Aorta (tissue), 5 donors: ENCODE measurements at places on chromosomes 13 and 19.

DNA sequence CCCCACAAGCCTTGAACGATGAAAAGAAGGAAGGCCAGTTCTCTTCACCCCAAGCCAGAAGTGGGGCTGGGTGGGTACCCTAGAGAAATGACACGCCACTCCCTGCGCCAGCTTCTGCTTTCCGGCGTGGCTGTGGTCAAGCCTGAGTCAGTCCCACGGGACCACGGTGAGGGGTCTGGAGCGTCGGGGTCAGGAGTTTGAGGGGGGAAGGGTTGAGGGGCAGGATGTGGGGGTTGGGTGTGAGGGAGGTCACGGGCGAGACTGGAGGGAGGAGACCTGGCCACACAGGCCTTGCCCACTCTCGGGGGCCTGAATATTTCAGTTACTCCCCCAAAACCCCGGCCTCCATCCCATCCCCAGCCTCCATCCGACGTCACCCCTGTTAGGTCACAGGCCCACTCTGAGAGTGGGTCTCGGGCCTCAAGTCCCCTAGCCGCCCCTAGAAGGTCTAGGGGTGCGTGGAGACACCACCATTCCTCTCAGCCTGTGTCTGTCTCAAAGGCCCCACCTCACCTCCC is 500 bp upstream of the IFI30 start:
- DNase-seq: peak; percentile 87

DNA sequence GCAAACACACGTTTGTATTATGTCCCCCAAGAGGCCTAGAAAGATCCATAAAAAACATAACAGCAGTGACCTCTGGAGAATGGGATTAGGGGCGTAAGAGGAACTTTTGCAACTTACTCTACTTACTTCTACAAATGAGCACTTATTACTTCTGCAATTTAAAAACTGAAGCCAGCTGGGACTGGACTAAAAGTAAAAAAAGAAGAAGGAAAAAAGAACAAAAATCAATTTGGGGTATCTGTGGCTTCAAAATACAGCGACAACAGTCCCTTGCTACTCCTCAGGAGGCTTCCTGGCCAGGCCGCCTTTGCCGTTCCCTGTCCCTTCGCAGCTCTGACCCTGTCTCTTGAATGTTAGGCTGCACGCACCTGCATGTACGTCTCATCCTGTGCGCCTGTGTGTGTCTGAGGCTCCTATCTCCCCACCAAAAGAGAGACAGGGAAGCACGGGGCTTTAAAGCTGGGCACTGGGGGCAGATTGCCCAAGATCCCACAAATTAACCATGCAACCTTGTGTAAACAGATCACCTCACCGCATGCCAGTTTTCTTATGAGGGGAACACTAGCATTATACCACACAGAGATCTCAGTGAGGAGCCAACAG is 12.1 kb upstream of the FKRP start:
- DNase-seq: no peak

GRCh38 chr19:42277821-42278451 is 8.9 kb downstream of the CIC start:
- no peak for DNase-seq

GRCh38 chr19:38862321-38863059 is 12.7 kb upstream of the HNRNPL start:
- DNase-seq: no peak

GRCh38 chr19:54162241-54162805 is 2.8 kb upstream of the LENG1 start:
- DNase-seq: peak; percentile 89

GRCh38 chr13:99656092-99656745 is 154.9 kb downstream of the TM9SF2 start:
- DNase-seq: peak; percentile 83

GRCh38 chr13:20451397-20451796 is 74.3 kb downstream of the CRYL1 start:
- no peak for DNase-seq

DNA sequence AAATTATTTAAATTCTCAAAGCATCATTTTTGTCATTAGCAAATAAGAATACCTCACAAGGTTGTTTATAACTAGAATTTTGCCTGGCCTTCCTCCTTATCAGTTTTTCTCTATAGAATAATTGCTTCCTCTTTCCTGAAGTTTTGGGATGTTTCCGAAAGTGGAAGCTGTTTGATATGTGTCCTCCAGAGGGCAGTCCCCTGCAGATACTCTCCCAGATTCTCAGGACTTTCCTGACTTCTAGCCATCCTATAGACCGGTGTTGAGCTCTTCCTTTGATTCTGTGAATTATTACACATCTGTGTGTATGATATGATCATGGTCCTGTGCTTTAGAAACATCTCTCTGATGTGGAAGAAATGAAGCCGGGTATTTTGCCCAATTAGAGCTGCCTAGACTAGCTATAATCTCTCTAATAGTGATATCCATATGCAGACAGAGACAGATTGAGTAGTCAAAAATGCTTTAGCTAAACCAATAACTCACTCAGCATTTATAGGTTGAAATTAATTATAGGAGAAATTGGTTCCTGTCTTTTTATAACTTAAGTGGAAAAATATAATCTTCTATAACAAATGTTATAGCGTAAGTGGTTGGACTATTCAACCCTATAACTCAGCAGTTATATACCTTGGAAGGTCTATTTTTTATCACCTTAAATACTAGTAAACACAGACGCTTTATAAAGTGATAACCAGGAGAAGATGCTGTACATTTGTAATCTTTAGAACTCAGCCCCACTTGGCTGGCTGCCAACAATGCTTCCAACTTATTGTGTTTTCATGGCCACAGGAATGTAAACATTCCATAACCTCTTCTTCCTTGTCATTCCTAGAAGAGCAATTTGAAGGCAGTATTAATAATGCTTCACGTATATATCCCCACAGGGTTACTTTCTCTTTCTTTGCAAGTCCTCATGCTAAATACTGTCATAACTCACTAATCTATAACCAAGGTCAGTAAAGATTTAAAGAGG is 201.0 kb upstream of the RXFP2 start:
- DNase-seq: no peak

DNA sequence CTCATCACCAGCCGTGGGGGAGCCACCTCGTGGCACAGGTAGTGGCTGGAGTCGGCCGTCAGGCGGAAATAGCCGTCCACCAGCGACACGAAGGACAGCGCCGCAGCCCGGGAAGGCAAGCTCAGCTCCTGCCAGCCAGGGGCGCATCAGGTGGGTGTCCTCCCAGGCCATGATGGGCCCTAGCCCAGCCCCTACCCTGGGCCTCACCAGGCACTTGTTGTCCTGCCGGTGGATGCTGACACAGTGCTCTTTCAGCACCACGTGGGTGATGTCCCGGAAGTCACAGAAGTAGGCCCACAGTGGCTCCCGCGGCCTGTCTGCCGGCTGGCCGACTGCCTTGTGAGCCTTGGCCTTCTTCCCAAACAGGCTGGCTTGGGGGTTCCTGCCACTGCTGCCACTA is 15.7 kb downstream of the TYK2 start:
- no peak for DNase-seq

DNA sequence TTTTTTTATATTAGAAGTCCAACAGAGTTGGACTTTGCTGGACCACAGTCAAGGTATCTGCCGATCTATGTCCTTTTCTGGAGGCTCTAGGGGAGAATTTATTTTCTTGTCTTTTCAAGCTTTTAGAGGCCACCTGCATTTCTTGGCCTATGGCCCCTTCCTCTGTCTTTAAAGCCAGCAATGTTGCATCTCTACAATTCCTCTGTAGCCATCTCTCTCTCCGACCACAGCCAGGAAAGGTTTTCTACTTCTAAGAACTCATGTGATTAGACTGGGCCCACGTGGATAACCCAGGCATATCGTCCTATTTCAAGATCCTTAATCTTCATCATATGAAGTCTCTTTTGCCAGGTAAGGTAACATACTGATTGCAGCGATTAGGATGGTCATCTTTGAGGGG is 43.5 kb upstream of the RGCC start:
- DNase-seq: no peak

- no peak for DNase-seq
Observed at GRCh38 chr13:102928941-102929675, 83.3 kb downstream of the ERCC5 start.

GRCh38 chr19:10471909-10472308 is 31.2 kb downstream of the KEAP1 start:
- no peak for DNase-seq

- DNase-seq: no peak
Observed at GRCh38 chr13:48579165-48579918, 46.5 kb upstream of the RCBTB2 start.

- DNase-seq: no peak
Observed at GRCh38 chr19:3025549-3025886, 3.6 kb downstream of the TLE2 start.

DNA sequence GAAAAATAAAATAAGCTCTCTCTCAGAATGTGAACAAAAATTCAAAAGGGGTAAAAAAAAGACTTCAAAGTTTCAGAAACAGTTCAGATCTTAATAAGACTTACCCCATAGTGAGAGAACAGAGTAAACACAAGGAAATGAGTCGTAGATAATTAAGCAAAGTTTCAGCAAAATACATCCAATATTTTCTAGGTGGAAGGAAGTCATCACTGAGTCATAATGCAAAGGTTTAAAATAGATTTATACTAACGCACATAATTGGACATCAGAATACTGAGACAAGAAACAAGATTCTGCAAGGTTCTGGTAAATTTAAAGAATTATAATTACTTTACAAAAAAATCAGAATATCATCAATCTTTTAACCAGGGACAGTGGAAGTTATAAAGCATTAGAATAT is 1370.7 kb upstream of the ATXN8OS start:
- DNase-seq: no peak

DNA sequence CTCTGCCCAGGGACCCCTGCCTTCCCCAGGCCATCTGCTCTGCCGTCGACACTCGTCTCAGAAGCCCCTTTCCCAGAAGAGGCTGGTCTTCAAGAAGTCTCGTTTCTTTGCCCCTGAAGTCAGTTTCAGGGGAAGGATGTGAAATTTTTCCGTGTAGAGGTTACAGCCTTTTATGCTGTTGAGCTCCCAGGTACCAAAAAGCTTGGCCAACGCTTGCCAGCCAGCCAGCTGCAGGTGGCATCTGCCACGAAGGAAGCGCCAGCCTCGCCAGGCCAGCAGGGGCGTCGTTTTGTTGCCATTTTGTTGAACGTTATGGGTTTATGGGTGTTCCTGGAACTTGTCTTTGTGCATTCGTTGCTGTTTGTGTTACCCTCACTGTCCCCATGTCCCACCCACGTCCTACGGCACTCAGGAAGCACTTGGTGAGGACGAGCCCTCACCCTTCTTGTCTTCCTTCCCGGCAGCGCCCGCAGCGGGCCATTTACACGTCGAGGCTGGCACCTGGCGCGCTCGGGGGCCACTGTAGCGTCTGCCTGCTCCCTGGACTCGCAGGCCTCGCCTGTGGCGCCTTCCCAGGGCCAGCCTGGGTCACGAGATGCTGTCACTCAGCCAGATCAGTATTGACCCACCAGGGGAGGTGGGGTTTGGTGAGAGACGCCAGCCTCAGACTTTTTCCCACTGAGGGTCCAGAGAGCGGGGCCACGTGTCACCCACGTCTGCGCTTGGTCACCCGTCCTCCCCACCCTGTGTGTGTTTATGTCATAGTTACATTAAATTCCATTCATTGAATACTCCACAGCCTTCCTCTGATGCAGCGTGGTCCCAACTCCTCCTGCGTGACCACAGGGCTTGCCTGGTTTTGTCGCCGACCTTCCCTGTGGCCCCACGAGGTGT is 37.1 kb downstream of the AP1M1 start:
- DNase-seq: peak; percentile 64

DNA sequence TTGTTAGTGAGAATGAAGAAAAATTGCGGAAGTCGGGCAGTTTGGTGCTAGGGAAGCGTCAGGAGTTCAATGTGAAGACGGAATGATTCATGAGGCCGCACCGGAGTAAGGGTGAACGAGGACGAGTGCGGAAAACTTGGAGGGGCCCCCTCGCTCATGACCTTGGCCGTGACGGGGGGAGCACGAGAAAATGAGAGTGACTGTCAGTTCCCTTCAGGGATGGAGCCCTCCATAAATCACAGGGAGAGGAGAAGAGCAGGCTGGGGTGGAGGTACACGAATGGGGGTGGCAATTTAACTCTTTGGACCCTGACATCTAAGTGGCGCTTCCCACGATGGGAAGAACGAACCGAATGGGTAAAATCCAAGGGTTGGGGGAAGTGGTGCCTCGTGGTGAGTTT is 486.4 kb downstream of the TSHZ3 start:
- DNase-seq: no peak

- DNase-seq: no peak
Observed at GRCh38 chr13:108121406-108121805, 93.9 kb downstream of the LIG4 start.

DNA sequence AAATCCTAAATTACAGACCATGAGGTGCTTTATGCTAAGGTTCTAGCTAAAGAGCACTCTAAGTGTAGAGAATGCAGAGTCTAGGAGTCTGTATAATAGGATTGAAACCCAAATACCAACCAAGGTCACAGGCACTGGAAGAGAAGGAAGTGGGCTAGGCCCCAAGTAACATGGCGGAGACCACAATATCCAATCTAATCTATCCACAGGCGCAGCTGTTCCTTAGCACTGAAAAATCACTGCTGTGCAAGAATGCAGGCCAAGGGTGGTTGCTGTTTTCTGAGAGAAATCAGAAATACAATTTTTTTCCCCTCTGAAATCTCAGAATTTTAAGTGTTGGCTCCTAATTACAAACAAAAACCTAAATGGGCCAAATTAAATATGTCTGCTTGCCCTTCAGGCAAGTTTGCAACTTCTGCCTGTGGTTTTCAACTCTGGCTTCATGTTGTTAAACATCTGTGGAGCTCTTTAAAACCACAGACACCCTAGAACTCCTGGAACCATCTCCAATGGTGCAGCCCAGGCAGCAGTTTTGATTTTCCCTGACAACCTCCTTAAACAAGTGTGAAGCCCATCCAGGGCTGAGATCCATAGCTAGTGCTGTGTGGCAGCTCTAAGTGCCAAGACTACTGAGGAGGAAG is 6.1 kb downstream of the RANBP3 start:
- DNase-seq: no peak

DNA sequence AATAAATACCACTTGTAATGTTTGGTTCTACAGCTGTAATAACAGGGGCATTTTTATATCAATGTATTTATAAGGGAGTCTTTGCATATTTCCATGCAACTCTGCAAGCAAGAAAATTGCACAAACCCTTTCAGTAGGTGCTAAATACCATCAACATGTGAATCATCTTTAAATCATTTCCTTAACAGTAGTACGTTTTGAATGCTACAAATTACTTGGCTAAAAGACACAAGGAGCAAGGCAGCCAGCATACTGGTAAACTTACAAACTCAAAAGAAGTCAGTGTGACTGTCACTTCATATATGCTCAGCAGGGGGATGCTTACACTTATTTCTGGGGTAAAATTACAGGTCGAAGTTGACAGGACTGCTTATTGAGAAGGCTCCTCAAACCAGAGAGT is 402.4 kb downstream of the EFNB2 start:
- DNase-seq: no peak

- DNase-seq: no peak
Observed at GRCh38 chr13:73665261-73665660, 468.9 kb downstream of the KLF12 start.

DNA sequence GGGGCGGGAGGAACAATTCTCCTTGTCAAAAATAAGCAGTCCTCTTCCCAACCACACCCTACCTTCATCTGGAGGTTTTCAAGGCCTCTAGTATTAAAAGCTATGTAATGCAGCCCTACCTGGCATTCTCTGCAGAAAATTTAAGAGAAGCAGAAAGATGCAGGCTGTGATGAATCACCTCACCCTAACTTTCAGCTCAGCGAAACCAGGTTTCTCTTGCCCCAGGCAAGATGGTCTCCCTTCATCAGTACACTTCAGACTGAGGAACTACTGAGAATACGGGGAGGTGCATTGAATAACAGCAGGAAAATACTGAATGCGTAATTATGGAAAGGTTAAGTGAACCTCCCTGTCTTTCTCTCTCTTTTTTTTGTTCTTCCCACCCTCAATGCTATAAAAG is 437.6 kb upstream of the KLF12 start:
- DNase-seq: no peak
